ENCODE measurements at places on chromosomes 4 and X. TPM values are rescaled to one million over a fixed set of nuclear protein-coding genes. Genes with fewer than 3 reads are reported as not detected.

- no peak for DNase-seq
Observed at GRCh38 chrX:155841232-155841631, 39.9 kb upstream of the VAMP7 start.

DNA sequence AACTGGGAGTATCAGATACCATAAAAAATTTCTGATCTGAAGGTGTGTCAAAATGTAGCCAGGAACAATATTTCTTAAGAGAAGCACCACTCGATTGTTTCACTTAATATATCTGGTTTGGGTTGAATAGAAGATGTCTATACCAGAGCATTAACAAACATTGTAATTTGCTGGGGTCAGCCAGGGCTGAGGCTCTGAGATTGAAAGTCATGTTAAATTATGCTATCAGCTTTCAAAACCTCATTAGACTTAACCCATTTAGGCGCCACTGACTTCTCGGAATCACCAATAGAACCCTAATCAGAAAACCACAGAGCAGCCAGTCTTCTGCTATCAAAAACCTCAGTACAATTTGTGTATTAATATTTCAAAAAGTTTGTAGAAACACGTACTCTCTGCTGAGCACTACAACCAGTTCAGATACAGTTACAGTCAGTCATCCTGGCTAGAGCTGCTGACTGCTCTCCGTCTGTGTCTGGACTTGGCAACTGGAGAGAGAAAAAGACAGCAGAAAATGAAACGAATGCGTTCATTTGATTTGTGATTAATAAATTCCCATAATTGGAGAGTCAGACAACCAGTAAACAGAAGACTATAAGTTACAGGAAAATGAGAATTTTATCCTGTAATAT is 848.6 kb upstream of the PABPC4L start:
- DNase-seq: no peak

DNA sequence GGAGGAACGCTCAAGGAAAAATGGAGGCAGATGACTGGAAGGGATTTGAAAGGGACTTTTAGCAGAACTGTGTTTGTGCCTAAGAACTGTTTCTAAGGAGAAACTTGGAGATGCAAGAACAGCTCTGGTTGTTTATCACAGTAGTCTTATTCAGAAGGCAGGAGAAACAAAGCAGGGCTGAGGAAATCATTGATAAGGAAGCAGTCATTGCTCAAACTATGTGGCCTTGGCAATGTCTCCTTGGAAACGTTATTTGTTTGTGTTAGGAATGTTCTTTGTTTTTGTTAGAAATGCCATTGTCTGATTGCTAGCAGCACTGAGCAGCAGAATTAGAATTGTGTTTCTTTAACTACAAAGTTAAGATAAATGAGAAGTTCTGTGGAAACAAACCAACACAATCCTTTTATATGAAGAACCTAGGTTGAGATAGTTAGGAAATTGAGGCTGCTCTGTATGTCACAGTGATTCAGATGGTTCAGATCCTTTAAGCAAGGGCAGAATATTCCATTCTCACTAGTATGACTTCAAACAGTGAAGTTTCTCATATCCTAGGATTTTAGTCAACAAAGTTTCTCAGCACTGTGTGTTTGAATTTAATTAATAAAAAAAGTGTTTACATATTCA is 1191.3 kb upstream of the IGFBP7 start:
- peak; percentile 10 for DNase-seq

DNA sequence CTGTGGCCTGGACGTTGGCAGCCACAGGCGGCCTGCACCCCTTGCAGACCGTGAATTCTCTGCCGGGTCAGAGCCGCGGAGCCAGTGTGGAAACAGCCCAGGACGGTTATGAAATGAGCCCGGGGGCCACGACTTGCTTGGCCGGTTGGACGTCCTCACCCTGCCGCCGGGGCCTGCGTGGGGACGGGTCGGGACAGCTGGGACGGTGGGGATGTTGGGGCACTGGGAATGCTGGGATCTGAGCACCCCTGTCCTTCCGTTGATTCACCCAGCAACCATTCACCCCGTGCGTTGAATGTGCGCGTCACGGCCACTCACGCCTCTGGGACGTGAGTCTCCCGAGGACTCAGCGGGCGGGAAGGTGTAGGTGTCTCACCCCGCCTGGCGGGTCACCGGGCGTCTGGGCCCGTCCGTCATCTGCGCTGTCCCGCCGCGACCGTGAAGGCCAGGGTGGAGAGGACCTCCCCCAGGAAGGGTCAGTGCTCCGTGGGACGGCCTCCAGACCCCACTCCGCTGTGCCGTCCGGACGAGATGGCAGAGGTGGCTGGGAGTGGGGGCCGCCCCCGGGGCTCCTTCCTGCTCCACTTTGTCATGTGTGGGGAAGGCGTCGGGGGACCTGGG is 4.5 kb upstream of the PLCXD1 start:
- DNase-seq: no peak

- DNase-seq: no peak
Observed at GRCh38 chr4:28702571-28702970, 1841.9 kb downstream of the STIM2 start.

- no peak for DNase-seq
Observed at GRCh38 chr4:175651756-175652310, 160.2 kb downstream of the GPM6A start.

GRCh38 chrX:150546711-150547153 is 21.7 kb upstream of the MTM1 start:
- DNase-seq: no peak

DNA sequence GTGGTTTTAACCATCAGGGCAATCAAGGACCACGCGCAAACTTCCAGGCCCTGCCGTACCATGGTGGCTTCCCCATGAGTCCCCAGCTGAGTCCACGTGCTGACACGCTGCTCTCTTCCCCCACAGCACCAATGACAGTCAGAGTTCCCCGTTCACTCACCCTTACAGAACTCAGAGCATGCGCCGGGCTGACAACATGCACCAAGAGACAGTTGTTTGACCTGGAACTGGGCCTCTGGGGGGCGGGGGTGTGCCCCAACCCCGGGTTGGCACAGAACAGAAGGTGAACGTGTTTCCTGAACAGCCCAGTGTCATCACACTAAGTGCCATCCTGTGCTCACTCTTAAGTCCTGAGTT is 29.4 kb downstream of the IRF2 start:
- no peak for DNase-seq

GRCh38 chr4:155025762-155026457 is 182.5 kb upstream of the NPY2R start:
- no peak for DNase-seq

GRCh38 chrX:74636749-74637314 is 22.4 kb upstream of the RLIM start:
- no peak for DNase-seq

GRCh38 chrX:44898411-44899221 is 25.6 kb downstream of the KDM6A start:
- no peak for DNase-seq

GRCh38 chrX:40772290-40772689 is 36.9 kb upstream of the MED14 start:
- no peak for DNase-seq

- no peak for DNase-seq
Observed at GRCh38 chrX:16699389-16699788, 13.1 kb downstream of the CTPS2 start.

- no peak for DNase-seq
Observed at GRCh38 chr4:76703123-76703490, 194.8 kb downstream of the SOWAHB start.

DNA sequence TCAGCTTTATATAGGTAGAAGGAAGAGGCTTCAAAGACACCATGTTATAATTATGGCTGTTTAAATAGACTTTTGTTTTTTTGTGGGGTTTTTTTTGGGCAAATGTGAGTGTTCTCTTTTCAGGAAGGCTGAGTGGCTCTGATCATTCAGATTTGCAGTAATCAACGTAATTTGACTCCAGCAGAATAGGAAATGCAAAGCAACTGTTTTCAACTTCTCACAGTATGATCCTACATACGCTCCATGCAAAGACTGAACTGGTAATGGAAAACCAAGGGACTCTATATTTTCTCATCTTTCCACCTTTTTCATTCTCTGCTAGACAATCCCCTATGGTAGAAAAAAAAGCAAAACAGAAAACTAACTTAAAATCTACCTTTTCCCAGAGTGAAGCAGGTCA is 10.8 kb downstream of the ADH1B start:
- DNase-seq: no peak

DNA sequence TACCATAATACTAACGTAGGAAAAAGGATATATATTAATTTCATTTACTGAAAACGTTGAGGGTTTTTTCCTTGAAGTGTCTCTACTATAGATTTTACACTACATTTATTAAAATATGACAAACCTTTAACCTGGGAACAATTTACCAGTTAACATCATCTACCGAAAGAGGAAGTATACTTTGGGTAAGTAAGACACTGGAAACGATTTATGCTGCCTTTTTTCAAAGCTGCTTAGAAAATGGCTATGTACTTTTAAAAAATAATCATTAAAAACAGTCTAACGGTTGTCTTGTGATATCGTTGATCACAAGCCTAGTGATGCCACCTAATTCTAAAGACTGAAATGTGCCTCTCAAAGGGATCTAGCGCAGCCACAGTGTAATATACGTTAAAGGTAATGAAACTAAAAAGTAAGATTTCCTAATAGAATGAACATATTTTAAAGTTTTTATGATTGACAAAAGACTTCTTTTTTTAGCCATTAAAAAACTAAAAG is 50.4 kb downstream of the STX18 start:
- DNase-seq: no peak

DNA sequence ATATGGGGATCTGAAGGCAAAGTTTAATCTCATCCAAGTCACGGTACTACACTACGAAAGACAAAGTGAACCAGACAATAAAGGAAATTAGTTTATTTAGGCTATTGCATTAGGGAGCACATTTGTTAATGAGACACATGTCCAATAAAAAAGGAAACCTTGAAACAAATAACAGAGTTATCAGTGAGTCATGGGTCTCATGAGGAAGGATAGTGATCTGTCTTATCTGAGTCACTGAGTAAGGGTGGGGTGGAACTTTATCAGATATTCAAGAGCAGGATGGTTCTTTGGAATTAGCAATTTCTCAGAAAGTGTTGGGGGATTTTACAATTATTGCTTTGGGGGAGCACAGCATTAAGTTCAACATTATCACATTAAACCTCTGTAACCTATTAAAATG is 188.9 kb upstream of the IL1RAPL1 start:
- DNase-seq: peak; percentile 20

DNA sequence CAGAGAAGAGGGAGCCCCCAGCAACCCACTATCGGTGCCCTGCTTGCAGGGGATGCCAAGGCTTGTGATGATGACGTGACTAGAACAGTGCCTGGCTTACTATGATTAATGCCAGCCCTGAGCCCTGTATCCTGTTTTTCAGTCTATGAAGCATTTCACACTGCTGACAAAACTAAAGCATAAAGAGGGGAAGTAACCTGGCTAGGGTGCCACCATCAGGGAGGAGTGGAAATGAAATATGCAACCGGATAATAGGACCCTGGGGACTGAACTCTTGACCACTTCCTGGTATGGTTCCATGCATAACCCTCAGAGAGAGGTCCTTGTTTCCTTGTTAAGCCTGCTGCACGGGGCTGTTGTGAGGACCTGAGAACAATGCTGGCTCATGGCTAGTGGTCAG is 50.3 kb downstream of the MED28 start:
- no peak for DNase-seq

GRCh38 chr4:5636766-5637670 is 71.3 kb downstream of the EVC2 start:
- no peak for DNase-seq

DNA sequence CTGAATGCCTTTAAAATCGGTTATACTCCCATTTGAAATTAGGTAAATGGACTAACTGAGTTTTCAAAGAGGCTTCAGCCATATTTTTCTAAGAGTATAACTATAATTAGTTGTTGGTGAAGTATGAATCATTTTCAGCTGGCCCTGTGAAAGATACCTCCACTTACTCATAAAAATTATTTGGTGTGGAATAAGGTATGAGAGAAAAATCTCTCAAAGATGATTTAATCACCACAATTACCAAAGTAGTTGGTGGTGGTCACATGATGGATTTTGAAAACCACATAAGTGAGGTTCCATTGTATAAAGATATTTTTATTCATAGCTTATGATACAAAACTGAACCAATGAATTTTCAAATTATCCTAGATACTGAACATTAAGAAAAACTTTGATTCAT is 9.0 kb upstream of the KLHL2 start:
- no peak for DNase-seq

GRCh38 chr4:129322920-129323319 is 227.0 kb downstream of the C4orf33 start:
- DNase-seq: no peak

GRCh38 chrX:118216087-118216486 is 99.5 kb upstream of the KLHL13 start:
- peak; percentile 95 for DNase-seq

DNA sequence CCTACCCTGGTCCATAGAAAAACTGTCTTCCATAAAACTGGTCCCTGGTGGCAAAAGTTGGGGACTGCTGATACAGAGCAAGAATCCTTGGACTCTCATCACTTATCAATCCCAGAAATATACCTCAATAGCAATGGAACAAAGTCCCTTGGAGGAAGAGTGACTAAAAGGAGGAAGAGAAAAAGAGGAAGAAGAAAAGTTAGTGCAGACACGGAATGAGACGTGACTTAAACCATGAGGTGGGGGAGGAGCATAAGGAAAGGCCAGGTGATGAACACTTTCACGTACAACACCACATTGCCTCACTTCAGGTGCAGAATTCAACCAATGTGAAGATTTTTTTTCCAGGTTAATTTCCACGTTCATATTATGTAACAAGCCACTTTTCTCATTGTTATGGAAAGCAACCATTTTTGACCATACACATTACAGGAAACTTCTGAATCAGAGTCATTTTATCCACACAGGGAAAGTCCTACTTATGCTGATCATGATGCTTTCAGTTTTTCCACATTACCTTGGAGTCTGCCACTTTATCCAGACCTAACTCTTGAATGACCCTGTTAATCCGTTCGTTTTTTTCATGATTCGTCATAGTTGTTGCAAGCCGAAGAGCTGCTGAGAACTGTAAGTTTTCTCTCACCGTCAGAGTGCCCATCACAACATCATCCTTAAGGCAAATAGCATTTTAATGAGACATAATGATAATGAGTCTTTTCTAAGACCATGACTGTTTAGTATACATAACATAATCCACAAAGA is 27.7 kb downstream of the ABCG2 start:
- no peak for DNase-seq

GRCh38 chr4:85508654-85509053 is 33.7 kb downstream of the ARHGAP24 start:
- no peak for DNase-seq

GRCh38 chrX:112571388-112571787 is 108.3 kb downstream of the LHFPL1 start:
- DNase-seq: no peak

Gene TRIM75
- not detected for total RNA-seq

Gene TMEM47
- total RNA-seq: 0.52 TPM

Gene EREG
- 33.8 TPM for total RNA-seq

Gene COX7B2
- not detected for total RNA-seq

Gene CXCL8
- total RNA-seq: 7.8 TPM

Gene MAGEB2
- total RNA-seq: not detected

Gene SEC31A
- 73.7 TPM for total RNA-seq

Gene SPIN4
- total RNA-seq: 2.4 TPM

Gene CNKSR2
- total RNA-seq: not detected

Gene MPC1L
- not detected for total RNA-seq

Gene FAM53A
- total RNA-seq: 5.2 TPM

All from Caki2 (cell line).